ENCODE measurements at places on chromosomes 2 and 18. TPM values are rescaled to one million over a fixed set of nuclear protein-coding genes. Genes with fewer than 3 reads are reported as not detected.

Gene SLC19A3
- 0.98 TPM for polyA plus RNA-seq

Gene DAW1
- 0.06 TPM for polyA plus RNA-seq

Gene DQX1
- polyA plus RNA-seq, result 0.08 TPM

Gene PROKR1
- polyA plus RNA-seq, result 1.4 TPM

Gene LIPG
- 4.6 TPM for polyA plus RNA-seq

Gene SERPINB11
- not detected for polyA plus RNA-seq

DNA sequence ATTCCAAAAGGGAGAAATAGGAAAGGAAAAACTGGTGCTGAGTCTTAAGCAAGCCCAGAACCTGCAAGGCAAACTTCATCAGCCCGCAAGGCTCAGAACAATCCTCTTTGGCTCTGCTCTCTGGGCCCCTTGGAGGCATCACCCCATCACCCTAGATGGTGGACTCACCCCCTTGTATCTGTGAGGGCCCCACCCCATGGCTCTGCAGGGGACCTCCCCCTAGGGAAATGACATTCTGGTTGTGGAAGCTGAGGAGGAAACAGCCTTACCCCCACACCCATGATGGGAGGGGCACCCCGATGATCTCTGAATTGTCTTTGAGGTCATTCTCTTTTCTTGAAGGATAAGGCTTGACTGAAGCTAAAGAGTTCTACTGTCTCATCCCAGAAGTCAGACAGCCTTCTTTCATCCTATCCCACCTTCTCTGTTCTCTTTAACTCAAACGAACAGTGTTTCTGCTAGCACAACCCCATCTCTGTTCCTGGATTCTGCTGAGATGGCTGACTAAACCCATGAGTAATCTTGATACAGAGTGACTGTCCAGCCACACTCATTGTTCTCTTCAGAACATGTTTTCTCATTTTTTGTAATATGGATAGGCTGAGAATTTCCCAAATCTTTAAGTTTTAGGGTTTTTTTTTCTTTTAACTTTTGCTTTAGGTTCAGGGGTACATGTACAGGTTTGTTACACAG is 492.1 kb upstream of the MYT1L start:
- no peak for DNase-seq

DNA sequence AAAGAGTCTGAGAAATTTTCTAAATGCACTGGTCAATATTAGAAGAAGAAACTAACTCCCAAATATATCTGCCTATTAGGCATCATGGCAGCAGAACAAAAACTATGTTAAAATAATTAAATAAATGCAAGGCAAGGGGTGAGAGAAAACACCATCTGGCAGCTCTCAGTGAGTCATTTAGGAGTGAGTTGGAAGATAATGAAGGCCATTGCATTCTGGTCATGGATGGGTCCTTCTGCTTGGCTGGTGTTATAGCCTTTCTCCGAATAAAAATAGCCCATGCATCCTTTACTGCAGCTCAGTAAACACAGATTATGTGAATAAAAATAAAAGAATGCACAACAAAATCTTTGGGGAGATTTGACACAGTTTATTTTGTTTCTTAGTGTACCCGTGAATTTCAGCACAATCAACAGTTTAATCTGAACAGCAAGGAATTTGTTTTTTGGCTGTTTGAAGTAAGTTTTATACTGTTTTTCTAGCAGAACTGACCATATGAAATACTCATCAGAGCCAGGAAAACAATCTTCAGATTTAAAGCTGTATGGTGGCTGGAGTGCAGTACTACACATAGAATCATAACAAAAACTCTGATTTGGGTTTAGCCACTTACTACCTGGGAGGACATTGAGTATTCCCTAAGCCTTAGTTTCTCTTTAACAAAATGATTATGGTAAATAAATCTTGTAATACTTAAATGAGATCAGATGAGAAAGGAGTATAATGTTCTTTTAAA is 225.1 kb upstream of the ITGA4 start:
- DNase-seq, result peak; percentile 8

DNA sequence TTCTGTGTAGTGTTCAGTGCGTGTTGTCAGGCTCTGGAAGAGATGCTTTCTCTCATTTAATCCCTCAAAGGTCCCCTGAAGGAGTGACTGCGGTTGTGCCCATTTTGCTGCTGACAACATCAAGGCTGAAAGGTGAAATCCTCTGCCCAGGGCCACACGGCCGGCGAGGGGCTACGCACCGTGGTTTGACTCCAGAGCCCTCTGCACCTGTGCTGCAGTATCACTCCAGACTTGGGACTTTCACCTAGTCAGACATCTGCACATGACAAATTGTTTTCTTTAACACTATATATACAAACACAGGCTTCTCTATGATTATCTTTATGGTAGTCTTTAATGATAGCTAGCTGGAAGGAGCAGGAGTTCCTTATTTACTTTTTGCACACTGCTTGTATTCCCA is 90.2 kb downstream of the ARMC9 start:
- no peak for DNase-seq

DNA sequence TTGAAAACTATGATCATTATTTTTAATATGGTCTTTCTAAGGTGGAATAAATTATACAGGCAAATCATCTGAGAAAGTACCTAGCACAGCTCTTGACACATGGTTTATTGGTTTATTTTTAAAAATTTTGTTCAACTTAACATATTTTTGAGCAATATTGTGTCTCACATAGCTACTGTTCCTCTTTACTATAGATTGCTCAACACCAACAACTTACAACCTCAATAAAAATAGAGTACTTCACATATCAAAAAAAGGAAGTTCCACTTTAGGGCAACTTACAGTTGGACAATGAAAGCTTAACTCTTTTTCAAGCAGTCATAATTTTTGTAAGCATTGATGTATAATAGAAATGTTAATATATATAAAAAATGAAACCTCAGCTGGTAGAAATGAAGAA is 440.9 kb upstream of the UBE2E3 start:
- no peak for DNase-seq

DNA sequence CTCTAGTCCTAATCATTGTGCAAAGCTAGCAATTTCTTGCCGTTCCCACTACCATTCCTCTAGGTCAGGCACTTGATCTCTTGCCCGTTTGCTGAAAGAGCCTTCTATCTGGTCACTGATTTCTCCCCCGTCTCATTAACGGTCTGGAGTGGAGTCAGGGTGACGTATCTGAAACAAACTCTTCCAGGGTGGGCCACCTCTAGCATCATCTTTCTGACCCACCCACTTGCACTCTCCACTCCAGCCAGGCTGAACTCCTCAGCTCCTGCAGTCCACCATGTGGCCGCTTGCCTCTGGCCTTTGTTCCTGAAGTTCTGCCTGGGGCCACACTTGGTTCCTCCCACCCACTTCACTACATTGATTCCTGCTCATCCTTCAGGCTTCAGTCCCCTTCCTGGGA is 13.3 kb downstream of the BCL2 start:
- DNase-seq, result no peak

GRCh38 chr2:150812664-150813367 is 325.3 kb upstream of the RND3 start:
- DNase-seq, result no peak
